Stimulated activated CD8-positive, alpha-beta memory T cell treated with anti-CD3 and anti-CD28 coated beads, Interleukin-4, amount 100 ng/mL, for 4 hours (primary cell): ENCODE measurements at places on chromosomes 6 and 20.

DNA sequence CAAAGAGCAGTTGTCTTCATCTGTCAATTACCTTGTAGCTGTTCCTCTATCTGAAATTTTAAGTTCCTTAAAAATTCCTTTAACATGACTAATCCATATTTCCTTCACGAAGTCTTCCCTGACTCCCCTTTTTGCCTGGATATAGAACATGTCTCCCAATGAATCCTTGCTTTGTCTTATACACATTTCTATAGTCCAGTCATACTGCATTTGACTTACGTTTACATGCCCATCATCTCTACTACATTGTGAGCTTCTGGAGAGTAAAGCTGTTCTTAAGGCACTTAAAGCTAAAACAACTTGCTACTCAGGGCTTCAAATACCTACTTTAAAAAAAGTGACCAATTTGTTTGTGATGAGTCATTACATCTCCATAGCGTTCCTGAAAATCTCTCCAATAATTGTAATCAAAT lies 4.9 kb downstream of the REV3L start:
- DNase-seq, result no peak

- no peak for DNase-seq
Measured at GRCh38 chr6:19231878-19232561, 605.1 kb upstream of the ID4 start.

GRCh38 chr6:13492357-13492756 lies 5.0 kb upstream of the GFOD1 start:
- DNase-seq, result no peak

DNA sequence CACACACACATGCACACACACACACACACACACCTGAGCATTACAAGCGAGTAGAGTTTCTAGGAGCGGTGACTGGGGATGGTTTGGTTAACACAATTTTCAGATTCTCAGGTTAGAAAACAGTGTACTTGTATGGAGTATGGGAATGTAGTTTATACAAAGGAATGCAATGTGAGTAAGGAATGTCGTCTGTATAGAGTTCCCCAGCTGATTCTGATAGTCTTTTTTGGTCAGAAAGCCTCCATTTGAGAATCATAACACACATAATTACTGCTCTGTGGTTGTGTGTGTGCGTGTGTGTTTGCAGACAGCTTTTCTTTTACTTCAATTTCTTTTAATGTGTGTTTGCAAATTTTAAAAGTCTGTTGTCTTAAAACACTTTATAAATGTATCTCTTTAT lies 93.2 kb downstream of the MYO6 start:
- DNase-seq, result no peak

- DNase-seq, result no peak
Measured at GRCh38 chr6:78489874-78490273, 377.5 kb upstream of the IRAK1BP1 start.

DNA sequence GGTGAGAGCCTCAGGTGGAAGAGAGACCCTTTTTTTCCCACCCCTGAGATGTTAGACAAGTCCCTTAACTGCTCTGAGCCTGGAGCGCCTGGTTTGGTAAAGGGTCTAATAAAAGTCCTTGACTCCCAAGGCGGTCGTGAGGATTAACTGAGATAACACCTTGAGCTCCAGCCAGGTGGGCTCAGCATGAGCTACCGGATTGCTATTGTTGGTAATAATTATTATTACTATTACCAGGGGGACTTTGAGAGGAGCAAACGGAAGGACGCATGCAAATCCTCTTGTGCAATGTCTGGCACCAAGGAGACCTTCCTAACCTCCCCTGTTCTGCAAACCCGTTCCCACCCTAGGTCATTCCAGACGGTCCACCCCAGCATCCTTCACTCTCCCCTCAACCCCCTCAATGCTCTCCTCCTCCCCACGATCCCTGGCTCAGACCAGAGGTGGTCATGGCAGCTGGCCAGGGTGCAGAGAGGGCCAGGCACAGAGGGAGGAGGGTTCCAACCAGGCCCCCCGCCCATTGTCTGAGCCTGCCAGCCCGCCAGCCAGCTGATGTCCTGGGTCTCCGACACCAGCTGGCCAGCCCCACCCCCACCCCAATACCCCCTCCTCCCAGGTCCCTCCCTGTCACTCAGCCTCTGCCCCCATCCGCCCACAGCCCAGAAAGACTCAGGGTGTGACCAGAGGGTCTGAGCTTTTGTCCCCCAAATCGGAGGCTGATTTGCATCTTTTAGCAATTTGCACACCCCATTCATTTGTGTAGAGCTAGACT lies 14.3 kb upstream of the CBFA2T2 start:
- DNase-seq, result no peak

DNA sequence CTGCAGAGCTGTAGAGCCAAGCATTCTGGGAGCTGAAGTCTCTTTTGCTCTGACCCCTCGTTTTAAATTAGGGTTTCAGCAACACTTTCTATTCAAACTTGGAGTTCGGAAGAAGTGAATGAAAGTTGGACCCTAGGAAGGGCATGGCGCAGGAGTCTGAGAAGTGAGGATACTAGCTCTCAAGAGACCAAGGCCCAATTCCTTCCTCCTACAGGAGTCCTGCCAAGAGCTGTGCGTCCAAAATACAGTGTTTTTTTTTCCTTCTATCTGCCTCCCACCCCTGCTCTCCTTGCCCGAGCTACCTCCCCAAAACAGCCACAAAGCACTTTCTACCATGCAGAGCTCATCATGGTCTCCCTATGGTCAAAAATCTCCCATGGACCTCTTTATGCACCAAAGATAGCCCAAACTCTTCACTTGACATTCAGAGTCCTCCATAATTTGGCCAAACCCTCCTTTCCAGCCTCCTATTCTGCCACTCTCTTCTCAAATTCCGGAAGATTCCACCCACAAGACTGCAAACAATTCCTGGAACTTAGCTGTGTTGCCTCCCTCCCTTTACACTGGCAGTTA lies 649 bp upstream of the CSNK2A1 start:
- DNase-seq, result no peak
